ENCODE measurements at places on chromosomes 4 and X.

GRCh38 chr4:120052856-120053255 lies 13.8 kb downstream of the MAD2L1 start:
- DNase-seq = no peak

- no peak for DNase-seq
These were observed 73.8 kb downstream of the CD38 start for GRCh38 chr4:15851969-15852368.

DNA sequence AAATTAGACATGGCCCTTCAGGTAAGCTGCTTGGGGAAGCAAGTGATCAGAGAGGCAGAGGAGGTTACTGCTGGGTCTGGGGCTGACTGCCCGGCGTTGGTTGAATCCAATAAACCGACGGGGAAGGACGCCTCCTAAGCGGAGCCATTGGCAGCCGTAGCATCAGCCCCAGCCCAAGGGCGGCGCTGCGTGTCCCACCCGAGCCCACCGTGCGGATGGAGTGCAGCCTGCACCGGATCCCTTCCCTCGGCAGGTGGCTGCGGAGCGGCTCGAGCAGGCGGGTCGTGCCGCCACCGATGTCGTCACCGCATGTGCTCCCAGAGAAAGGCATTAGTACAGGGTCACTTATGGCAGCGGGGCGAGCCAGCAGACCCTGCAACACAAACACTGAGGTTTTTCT lies 82.1 kb downstream of the ALPK1 start:
- DNase-seq = no peak

- DNase-seq = no peak
These were observed 66.3 kb downstream of the C4orf46 start for GRCh38 chr4:158605393-158605792.

DNA sequence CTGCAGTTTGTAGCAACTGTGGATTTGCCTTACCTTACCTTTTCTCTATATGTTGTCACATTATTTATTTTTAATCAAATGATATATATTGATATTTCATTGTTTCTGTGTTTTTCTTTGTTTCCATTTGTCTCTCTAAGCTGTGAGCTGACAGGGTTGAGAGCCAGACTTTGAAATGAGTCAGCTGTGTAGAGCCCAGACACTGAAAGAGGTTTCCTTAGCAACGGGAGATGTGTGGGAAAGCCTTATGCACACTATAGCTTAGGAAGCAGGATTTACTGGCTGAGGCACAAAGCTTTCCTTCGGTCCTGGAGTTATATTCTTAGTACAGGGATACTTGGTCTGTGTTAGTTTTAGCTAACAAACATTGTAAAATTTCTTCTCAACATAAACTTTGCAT lies 192.2 kb downstream of the FGF13 start:
- DNase-seq = no peak

GRCh38 chrX:13130816-13131215 lies 86.4 kb upstream of the FAM9C start:
- DNase-seq = no peak

GRCh38 chrX:10008483-10009056 lies 41.4 kb downstream of the CLDN34 start:
- DNase-seq = no peak

GRCh38 chr4:155769090-155769489 lies 10.3 kb downstream of the GUCY1B1 start:
- DNase-seq = no peak

GRCh38 chrX:17046478-17047097 lies 100.1 kb downstream of the REPS2 start:
- DNase-seq = peak; percentile 34

DNA sequence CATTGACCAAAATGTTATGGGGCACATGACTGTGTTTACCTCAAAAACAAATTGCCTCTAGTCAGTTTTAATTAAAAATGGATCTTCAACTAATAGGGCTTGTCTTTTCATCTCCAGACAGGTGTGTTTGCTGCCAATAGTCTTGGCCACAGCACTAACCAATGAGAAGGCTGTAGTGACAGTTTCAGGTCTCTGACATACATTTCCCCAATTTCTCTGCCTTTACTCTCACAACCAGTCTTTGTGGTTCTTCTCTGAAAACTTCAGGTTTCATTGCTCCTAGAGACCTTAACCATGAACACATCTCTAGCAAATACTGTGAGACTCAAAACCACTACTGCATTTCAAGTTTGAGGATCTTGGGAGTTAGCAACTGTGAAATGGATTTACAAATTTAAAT lies 3.5 kb upstream of the EDNRA start:
- DNase-seq = no peak

DNA sequence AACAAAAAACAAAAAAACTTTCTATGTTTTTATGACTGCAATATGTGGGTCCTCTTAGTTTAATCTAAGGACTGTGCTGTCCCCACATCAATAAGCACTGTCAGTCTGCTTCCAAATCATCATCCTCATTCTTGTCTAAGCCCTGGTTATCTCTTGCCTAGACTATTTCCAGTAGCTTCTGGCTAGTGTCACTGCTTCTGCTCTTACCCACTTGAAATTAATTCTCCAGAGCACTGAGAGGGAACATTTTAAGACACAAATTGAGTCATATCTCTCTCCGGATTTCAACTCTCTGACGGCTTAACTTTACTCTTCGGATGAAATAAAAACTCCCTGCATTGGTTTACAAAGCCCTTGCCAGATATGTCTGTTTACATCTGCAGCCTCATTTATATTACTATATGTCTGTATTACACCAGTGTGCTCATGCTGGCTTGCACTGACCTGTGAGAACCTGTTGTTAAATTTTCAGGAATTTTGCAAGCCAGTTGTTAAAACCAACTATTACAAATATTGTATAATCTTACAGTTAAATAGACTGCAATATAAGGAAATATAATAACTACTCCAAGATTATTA lies 345.9 kb downstream of the ADGRL3 start:
- no peak for DNase-seq

GRCh38 chr4:28358606-28359005 lies 1498.0 kb downstream of the STIM2 start:
- DNase-seq = no peak

DNA sequence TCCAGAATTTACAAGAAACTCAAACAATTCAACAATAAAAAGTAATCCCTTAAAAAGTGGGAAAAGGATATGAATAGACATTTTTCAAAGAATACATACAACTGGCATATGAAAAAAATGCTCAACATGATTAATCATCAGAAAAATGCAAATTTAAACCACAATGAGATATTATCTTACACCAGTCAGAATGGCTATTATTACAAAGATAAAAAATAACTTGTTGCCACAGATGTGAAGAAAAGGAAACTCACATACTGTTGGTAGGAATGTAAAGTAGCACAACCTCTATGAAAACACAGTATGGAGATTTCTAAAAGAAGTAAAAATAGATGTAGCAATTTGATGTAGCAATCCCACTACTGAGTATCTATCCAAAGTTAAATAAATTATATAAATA lies 65.1 kb upstream of the DIAPH2 start:
- no peak for DNase-seq

GRCh38 chr4:136850446-136850845 lies 681.8 kb downstream of the PCDH18 start:
- no peak for DNase-seq

DNA sequence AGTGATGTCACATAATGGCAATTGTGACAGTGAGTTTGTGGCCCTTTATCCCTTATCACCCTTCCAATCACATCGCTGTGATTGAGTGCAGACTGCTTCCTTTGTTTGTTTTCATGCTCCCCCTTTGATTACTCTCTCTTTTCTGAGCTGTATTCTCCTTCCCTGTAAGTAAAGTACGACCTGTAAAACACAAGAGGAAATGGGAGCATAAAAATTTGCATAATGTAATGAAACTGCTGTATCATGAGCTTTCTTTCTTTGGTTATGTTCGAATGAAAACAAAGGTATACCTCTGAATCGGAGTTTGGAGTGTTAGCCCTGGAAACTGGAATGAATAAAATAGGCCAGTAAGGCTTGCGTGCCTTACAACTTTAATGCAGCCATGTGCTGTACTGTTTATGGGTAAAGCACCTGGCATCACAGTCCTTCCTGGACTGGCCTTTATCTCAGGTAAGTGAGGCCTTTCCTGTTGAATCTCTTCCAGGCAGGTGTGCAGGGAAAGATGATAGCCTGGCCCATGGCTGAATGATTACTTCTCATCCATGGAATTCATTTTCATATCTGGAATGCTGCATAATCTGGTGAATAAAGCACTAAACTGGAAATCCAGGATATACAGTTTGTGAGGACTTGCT lies 26.6 kb upstream of the HS3ST1 start:
- peak; percentile 66 for DNase-seq

DNA sequence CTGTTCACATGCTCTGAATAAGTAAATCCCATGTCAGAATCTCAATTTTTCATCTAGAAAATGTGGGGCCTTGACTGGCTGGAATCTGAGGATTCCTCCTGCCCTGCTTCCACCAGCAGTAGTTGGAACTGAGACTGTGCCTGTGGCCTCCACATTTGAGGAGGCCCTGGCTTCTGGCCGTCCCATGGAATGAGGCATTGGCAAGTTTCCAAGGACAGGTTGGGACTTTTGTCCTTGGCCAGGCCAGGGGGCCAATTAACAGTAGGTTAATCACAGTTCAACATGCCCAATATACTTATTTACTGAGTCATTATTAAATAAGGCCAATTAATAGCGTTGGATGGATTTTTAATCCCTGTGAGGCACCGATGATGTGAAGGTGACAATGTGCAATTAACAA lies 50.2 kb upstream of the GABRE start:
- DNase-seq = no peak
